Fibroblast of skin of back (primary cell): ENCODE measurements at places on chromosomes 13 and 19.

DNA sequence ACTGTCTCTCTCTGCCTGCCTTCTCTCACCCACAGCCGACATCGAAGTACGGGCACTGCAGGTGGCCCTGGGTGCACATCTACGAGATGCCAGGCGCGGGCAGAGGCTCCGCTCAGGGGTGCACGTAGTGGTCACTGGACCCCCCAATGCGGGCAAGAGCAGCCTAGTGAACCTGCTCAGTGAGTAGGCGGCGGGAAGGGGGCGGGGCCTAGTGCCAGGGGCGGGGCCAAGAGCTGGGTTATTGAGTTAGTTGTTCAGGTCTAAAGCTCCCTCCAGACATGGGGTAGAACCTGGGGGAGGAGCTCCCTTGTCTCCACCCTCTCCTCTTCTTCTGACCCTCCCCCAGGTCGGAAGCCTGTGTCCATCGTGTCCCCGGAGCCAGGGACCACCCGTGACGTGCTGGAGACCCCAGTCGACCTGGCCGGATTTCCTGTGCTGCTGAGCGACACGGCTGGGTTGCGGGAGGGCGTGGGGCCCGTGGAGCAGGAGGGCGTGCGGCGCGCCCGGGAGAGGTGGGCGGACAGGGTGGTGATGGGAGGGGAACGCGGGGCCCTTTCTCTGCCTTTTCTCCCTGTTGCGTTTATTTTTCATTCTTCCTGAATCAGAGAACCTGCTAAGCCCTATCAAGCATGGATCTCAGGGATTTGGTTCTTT is 1.9 kb downstream of the GTPBP3 start:
- DNase-seq, result no peak

- no peak for DNase-seq
These were observed 32.5 kb downstream of the UCHL3 start for GRCh38 chr13:75581874-75582640.

DNA sequence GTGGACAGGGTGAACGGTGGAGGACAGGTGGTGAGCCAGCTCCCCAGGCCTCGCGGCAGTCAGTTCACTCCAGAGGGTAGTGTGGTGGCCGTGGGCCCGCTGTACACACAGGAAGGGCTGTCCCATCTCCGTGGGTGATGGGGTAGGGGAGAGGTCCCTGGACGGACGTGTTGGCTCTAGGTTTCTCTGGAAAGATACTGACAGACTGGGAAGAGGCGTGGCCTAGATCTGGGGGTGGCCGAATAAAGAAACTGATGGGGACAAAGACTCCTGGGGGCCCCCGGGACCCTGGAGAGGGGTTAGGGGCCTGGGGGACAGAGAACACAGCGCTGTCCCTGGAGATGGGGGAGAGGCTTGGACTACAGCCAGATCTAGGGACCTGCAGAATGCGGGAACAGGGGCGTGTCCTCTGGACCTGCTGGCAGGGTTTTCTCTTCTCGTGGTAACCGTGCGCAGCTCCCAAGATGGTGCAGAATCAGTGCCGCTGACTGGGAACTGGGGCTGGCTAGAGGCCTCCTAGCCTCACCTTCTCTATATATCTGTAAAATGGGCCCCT is 4.0 kb upstream of the PRAM1 start:
- DNase-seq, result no peak

DNA sequence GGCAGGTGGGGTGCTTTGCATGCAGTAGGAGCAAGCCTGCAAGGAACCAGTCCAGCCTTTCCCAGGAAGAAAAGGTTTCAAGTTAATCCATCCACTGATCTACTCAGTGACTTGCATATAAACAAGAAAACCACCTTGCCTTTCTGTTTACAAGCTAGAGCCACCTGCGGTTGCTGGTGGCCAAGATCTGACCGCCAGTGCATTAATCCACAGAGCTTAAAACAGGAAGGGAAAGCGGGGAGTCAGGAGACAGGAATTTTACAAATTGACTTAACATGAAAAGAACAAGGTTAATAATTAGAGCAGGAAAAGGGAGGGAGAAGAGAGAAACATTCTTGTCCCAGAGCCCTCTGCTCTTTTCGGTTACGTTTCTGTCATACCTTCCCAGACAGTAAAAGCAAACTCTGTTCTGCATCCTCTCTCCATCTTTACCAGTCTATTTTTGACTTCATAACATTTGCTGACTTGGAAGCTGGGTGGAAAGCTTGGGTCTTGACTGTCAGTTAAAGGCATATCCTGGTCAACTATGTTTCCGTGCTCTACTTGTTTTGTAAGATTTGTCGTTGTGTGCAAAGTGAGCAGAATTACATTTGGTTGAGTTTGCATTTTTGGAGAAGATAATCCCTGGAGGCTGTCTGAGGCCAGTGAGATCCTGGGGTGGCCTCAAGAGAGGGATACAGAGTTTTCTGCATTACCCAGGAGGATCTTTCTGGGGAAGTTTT is 760.6 kb downstream of the EFNB2 start:
- no peak for DNase-seq

- DNase-seq, result no peak
These were observed 371.1 kb upstream of the SPRY2 start for GRCh38 chr13:80712026-80712425.

DNA sequence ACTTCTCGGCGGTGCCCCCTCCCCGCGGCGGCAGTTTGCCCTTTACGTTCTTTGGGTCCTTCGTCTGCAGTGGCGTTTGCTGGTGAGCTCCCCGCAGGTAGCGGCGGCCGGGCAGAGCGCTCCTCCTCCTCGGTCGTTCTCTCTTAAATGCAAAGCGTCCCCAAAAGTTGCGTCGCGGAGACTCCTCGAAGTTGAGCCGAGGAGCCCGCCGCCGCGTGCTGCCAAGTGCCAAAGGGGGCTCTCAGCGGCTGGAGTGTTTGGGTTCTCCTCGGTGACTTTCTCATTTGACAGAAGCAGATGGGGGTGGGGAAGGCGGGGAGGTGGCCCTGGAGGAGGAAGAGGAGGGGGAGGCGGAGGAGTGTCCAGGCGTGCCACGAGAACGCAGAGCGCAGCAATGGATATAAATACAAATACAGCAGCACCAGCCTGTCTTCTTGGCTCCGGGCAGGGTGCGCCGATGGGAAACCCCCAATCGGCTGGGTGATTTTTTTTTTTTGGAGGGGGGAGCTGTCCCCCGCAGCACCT is at the start of gene SOX21:
Gene SOX21, minus strand, starts transcription at position 259 of the 525 bp plus-strand sequence. CDS start 496 bp downstream, outside the sequence.
- no peak for DNase-seq

GRCh38 chr19:6654347-6655310 is 15.3 kb downstream of the TNFSF14 start:
- no peak for DNase-seq

- no peak for DNase-seq
These were observed 2.4 kb downstream of the CTXN1 start for GRCh38 chr19:7923295-7924191.

DNA sequence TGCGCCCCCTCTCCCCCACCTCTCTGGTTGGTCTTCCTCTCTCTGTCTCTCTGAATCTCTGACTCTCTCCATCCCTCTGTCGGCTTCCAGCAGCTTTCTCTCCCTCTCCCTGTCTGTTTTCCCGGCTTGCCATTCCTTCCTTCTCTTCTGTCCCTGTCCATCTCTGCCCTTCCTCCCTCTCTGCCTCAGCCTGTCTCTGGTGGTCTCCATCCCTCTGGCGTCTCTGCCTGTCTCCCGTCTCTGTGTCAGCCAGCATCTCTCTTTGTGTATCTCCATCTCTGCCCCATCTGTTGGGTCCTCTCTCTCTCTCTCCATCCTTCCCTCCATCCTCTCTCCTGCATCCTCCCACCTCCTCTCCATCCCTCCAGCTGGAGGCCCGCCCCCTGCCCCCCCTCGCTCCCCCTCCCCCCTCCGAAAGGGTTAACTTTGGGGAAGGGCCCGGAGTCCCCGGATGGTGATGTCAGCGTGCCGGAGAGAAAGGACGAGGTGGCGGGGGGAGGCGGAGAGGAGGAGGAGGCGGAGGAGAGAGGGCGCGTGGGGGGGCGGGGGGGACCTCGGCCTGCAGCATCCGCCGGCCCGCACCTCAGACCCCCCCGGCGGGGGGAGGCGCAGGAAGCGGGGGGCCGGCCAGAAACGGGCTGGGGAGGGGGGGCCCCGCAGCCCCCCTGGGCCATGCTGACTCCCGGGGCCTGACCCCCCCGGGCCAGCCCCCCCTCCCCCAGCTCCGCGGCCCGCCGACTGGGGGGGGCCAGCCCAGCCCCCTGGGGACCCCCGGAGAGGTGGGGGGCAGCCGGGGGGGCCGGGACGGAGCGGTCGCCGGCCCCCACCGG is at the start of gene BRSK1:
Gene BRSK1, plus strand, starts transcription at position 450 of the 830 bp plus-strand sequence. CDS start 446 bp downstream, outside the sequence.
- DNase-seq, result peak; percentile 84

GRCh38 chr19:16336571-16336970 is 11.9 kb downstream of the KLF2 start:
- peak; percentile 79 for DNase-seq

GRCh38 chr13:94333131-94333820 is 146.2 kb downstream of the DCT start:
- DNase-seq, result no peak
